Naive thymus-derived CD4-positive, alpha-beta T cell (primary cell): ENCODE measurements at places on chromosomes 7 and 10.

GRCh38 chr7:144826208-144826607 lies 9.6 kb downstream of the TPK1 start:
- DNase-seq, result no peak

DNA sequence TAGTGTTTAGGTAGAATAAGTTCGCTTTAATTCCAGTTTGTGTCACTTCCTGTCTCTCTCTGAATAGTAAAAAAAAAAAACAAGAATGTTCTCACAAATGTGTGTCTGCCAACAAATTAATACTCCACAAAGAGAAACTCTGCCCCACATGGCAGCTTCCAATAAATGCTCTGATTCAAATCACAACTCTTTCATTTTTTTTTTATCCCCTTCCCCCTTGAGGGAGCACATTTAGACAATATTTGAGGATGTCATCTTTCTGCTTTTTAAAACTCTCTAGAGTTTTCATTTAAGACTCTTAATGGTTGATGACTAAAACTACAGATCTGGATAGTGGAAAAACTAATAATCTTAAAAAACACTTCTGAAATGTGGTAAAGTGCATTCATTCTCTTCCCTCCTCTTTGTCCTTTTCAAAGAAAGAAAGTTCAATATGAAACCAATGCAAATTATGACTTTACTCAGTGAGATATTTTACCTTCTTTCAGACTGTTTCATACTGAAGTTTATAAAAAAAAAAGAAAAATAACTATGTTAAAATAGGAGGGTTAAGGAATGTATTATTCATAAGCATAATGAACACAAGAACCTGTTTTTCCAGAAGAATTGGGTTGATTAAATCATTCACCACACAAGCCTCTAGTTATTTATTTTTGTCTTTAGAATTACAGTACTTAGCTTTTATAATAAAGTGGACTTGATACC lies 42.3 kb downstream of the ARID5B start:
- DNase-seq, result peak; percentile 55

DNA sequence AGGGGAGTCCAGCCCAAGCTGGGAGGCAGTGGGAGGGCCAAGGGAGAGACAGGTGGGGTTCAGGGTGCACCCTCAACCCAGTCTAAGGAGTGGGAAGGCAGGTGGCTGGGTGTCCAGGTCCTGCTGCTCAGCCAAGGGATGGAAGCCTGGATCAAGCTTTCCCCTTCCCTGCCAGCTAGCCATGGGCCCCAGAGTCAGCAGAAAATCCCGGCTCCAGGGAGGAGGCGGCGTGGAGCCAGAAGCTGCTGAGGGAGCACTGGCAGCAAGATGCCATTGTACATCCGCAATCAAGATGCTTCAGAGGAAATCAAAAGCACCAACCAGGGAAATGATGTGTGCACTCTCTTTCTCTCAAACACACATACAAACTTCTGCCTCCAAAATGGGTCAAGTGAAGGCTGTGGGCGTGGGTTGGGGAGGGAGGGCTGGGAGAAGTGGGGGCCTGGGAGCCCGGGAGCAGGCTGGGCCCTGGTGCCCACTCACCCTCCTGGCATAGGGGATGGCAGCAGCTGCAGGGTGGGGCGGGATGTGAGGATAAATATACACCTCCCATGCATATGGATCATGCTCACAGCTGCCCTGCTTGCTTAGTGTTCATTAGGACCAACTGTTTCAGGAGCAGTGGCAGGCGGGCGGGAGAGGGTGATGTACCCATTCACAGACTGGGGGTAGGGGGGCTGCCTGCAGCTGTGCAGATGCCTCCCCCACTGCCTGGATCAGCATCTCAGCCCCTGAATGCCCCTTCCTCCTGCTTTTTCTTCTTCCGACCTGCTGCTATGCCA lies 24.2 kb downstream of the TRIM8 start:
- DNase-seq, result no peak

- DNase-seq, result no peak
Observed at GRCh38 chr10:62503872-62504271, 129.7 kb downstream of the ZNF365 start.

GRCh38 chr7:45188736-45189135 lies 31.1 kb downstream of the RAMP3 start:
- DNase-seq, result no peak
